ENCODE measurements at places on chromosomes 5 and 9.

GRCh38 chr9:72857624-72857996 lies 95.2 kb downstream of the ALDH1A1 start:
- DNase-seq = no peak

- no peak for DNase-seq
Observed at GRCh38 chr5:24376210-24376609, 268.6 kb downstream of the CDH10 start.

DNA sequence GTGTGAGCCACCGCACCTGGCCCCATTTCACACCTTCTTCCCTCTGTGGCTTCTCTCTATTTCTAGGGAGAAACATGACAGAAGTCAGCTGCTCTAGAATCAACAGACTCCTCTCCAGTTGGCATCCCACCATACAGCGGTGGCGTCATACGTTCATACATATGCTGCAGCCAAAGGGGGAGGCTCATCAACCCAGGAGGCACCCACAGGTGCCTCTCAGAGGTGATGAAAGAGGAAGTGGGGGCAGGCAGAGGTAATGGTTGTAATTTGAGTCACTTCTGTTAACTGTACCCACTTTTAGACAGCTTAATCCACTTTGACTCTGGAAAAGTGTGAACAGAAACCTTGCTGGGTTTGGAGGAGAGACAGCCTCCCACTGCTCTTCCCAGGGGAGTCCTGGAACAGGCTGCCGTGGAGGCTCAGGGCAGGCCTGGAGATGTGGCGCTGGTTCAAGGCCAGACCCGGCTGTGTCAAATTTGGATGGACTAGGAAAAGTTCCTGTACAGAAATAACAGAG lies 47.3 kb upstream of the SUB1 start:
- no peak for DNase-seq

GRCh38 chr5:140239461-140239860 lies 63.4 kb downstream of the PFDN1 start:
- DNase-seq = no peak

- no peak for DNase-seq
Observed at GRCh38 chr5:78903353-78903752, 81.8 kb downstream of the ARSB start.

DNA sequence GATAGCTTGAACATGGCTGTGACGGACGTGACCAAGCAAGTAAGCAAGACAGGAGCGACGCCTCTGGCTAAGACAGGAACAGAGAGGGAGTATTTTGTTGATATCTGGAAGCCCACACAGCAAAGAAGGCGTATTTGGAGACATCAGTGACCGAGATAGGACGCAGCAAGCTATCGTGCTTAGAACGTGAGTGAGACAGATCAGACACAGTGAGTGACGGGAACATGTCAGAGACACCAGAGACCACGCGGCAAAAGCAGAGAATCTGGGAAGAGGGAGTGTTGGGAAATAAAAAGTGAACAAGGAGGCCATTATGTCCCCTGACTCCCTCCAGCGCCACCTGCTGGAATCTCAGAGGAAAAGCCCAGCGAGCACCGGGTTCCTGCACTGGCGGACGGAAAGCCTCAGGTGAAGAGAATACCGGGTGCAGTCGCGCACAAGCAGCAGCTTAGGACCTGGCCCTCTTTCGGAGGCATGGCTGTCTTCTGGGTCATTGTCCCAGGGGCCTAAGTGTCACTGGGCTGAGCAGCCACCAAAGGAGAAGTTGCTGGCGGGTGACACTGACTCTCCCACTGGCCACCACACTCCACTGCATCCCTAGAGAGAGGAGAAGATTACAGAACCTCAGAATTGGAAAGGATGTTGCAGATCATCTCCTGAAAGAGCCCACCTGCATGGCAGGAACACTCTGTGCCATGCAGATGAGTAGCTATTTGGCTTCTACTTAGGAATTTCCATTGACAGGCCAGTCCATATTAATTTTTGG lies 99.1 kb downstream of the FBXO38 start:
- DNase-seq = no peak

DNA sequence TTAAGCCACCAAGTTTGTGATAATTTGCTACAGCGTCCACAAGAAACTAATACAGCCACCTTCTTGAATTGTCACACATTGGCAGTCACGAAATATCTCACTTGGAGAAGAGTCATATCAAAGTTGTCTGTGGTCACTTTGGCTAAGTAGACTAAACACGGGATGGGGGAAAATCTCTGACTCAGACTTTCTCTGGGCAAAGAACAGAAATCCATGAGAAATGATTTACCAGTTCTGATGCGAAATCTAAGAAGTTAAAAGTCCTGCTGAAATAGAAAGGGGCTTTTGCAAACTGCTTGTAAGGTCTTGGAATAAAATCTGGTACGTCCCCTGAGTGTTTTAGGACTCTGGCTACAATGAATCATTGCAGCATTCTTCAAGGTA lies 158.4 kb downstream of the COL23A1 start:
- DNase-seq = no peak

- DNase-seq = no peak
Observed at GRCh38 chr5:25892211-25892610, 1146.2 kb downstream of the CDH9 start.

DNA sequence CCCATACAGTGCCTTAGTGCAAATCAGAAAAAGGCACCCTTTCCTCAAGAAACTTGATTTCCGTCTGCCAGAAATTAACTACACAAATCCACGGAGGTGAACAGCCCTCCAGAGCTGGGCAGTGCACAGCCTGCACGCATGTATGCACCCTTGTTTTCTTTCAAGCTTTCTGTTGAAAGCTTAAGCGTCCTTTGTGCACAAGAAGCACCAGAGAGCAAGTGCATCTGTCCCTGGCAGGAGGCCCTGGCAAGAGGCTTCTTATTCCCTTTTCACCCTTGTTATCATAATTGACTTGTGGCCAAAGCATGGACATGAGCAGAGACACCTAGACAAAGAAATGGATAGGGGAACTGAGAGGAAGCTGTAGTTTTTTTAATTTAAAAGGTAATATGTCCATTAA lies 47.4 kb upstream of the ATG10 start:
- no peak for DNase-seq

DNA sequence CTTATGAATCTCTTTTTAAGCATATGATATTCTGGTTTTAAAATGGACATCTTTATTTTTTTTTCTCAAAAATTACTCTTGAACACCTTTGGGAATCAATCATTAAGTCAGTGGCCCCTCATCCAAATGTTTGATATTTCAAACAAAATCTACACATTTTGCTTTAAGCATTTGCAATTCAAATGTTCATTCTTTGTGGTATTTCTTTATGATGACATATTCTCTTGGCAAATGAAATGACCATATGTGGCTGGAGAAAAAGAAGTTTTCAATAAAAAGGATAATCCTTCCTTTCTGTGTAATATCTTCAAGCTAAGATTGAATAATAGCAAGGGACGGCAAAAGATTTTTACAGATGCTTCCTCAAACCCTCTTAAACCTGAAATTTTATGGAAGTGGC lies 420.8 kb downstream of the MTRR start:
- DNase-seq = no peak

- DNase-seq = no peak
Observed at GRCh38 chr9:34475097-34475496, 16.5 kb downstream of the DNAI1 start.

- no peak for DNase-seq
Observed at GRCh38 chr9:135073741-135074305, 13.6 kb upstream of the OLFM1 start.

Measured in stimulated activated naive CD4-positive, alpha-beta T cell (primary cell).